ENCODE measurements at places on chromosomes 16 and 17.

- DNase-seq, result no peak
Measured at GRCh38 chr16:4501071-4501478, 24.9 kb downstream of the HMOX2 start.

DNA sequence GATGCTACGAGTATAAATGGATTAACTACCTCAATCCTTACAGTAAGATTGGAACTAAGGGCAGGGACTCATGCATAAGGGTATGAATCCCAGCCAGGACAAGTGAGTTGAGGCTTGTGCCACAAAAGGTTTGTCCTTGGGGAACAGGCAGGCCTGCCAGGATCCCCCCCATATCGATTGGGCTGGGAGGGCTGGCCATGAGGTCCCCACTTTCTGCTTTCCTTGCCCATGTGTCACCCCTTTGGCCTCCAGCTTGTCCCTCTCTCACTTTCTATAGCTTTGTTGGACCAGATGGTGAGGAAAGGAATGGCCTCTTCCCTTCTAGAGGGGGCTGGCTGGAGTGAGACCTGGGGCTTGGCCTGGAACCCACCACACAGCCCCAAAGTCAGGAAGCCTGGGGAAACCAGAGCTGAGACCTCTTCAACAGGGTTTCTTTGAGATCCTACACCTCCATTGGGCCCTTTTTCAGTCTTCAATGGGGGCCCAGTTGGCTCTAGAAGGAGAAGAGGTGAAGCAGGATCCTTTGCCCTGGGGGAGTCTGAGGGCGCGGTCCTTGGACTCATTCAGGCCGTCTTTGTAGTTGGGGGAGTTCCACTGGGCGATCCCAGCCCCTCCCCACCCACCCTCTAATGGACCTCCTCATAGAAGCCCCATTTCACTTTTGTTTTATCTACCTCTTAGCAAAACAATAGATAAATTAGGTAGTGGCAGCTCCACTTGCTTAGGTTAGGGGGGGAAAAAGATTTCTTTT, 57.3 kb downstream of the IGF2BP1 start:
- no peak for DNase-seq

DNA sequence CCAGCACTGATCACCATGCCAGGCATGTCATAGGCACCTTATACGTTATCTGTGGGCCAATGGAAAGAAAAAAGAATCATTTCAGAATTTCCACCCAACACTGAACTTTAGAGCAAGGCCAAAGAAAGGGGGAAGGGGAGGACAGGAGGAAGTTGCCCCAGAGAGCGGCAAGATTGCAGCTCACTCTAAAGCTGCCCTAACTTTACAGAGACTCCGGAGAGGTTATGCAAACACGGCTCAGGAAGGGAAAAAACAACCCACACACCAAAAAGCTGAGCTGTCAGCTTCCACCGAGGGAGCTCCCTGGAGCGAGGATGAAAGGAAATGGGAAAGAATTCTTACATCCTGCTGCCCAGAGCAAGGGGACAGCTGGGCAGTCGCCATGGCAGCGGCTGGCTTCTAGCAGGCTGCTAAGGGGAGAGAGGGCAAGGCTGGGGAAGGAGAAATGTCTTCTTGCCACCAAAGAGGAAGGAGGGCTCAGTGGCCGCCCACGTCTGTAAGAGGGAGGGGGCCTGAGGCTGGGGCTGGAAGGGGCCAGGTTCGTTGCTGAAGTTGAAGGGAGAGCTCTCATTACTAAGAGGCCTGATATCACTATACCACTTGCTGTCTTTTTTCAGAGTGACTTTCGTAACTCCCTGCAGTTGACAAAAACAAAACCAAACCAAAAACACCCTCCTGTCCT, 18.2 kb downstream of the COTL1 start:
- DNase-seq, result no peak

- DNase-seq, result no peak
Measured at GRCh38 chr17:37605081-37605480, 4.1 kb downstream of the SYNRG start.

DNA sequence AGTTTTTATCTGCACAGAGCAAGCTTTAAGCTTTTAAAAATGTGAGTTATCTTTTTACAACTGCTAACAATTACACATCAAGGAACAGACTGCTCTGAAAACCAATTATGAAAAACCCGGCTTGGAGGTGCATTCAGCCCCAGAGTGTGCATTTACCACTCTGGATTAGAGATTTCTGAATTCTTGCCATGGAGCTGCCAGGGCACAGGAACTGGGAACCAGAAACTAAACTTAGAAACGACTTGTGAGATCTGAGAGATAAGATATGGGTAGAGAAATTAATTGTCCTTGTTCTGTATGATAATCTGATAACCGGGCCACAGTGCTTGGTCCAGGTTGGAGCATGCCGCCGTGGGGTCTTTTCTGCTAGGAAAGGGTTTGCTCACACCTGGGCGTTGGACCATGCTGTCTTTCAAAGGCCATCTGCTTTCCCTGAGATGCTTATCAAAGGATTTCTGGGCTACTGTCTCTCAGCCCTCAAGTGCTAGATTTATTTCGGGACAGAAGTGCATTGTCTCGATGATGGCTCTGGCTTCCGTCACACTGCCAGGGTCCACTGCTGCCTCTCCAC, 210.0 kb downstream of the MAF start:
- DNase-seq, result no peak

DNA sequence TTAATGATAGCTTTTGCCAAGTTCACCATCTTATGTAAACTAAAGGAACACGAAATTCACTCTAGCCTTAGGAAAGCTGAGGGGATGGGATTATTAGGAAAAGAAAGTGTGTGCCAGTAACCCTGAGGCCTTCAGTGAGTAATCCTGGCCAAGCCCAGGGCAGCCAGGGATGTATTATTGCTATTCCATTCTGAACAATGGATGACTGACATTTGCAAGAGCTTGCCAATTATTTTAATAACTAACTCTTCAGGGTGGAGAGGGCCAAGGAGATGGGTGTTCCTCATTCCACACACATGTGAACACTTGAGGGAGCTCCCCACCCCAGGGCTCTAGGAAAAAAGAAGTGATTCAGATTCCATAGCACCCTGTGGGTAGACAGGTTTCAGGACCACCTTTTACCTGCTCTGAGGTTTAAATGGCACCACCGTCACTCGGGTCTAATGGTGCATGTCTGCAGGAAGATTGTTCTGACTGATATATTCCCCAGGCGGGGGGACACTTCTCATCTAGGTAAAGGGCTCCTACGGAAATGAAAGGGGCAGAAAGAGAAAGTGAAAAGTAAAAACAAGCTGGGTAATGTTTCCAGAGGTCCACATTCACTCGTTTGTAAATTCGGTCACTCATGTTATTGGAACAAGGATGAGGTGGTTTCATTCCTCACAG, 41.5 kb downstream of the TK2 start:
- DNase-seq, result no peak

- DNase-seq, result no peak
Measured at GRCh38 chr17:32267690-32268205, 2.1 kb downstream of the RHBDL3 start.

DNA sequence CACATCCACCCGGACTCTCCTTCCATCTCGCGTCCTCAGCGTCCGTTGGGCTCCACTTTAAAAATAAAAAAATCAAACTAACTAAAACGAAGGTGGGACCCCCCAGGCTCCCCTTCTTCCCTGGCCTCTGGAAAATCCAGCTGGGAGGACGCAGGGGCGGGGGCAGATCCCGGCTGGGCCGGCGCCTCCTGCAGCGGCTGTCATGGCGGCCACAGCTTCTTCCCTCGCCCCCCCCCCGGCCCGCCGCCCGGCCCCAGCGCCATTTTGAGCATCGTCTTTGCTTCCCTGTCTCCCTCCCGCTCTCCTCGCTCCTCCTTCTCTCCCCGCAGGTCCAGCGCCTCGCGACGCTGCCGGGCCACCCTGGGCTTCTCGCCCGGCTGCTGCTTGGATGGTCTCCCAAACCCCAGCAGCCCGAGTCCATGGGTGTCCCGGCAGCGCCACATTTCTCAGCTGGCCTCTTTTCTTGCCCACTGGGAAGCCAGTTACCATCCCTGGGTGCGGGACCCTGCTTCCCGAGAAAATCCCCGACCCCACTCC, 3.3 kb downstream of the HOXB2 start:
- no peak for DNase-seq

DNA sequence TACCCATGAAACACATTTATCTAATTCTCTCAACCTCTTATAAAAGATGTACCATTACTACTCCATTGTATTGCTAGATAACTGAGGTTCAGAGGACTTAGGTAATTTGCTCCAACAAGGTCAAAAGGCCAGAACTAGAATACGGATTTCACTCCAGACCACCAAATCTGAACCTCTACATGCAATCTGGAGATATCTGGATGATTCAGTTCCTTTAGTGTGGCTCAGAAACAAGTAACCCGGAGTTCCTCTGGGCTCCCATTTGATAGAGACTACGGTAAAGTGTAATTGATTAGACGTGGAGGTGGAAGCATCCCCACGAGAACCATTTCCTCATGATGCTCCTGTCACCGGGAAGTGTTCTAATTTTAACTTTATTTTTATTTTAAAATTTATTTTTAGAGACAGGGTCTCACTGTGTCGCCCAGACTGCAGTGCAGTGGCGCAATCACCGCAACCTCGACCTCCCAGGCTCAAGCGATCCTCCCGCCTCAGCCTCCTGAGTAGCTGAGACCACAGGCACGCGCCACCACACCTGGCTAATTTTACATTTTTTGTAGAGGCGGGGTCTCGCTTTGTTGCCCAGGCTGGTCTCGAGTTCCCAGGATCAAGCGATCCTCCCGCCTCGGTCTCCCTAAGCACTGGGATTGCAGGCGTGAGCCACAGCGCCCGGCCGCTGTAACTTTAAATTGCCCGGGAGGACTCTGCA, 608 bp upstream of the COX10 start:
- no peak for DNase-seq

GRCh38 chr16:11966173-11966572, 1.2 kb downstream of the TNFRSF17 start:
- no peak for DNase-seq

DNA sequence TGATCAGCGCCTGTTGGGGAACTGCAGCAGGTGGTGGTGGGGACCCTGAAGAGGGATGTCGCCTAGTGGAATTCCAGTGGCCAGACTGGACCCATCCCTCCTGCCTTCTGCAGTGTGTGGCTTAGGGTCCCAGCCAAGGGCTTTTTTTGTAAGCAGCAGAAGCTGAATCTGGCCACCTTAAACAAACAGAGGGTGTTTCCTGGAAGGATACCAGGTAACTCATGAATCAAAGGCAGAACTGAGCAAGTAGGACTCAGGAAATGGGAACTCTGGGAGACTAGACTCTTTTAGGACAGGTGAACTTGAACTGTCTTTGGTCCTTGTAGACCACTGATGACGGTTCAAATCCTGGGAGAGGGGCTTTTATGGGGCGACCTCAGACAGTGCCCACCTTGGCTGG, 124.0 kb downstream of the ABCC6 start:
- no peak for DNase-seq

- no peak for DNase-seq
Measured at GRCh38 chr16:84339766-84340165, 28.6 kb upstream of the ATP2C2 start.

DNA sequence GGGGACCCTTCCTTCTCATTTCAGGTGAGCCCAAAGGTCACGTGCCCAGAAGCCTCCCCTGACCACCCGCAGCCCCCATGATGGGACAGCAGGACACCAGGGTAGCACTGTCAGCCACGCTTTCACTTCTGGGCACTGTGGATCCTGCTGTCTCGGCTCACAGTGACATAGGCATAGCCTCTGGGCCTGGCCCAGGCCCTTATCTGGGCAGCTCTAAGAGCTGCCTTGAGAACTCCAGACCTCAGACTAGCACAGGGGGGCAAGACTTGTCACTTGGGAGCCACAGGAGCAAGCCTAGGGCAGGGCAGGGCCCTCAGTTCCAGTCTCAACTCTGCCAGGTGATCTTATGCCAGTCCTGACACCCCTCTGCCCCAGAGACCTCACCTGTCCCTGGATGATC, 4.7 kb downstream of the NATD1 start:
- no peak for DNase-seq

DNA sequence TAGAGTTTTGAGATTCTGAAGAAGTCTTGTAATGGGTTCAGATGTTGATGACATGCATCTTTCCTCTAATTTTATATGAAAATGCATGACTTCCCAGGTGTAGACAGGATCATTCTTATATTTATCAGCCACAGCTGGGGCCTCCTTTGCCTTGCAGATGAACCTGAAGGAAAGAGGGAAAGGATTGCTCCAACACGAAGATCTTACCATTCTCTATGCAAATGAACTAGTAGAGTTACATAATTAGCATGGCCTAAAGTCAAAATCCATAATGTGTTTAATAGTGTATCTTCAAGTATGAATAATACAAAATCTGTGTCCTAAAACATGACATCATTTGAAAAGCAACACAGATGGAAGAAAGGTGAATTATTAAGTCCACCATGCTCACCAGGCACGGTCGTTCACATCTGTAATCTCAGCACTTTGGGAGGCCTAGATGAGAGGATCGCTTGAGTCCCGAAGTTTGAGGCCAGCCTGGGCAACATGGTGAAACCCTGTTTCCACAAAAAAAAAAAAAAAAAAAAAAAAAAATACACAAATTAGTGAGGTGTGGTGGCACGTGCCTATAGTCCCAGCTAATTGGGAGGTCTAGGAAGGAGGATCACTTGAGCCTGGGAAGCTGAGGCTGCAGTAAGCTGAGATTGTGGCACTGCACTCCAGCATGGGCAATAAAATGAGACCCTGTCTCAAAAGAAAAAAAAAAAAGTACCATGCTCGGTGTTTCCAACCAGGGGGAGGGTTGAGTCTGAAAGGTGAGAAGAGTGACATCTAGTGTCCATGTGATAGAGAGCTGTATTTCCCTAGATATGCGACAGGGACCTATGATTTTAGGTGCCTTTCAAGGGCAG, 6.3 kb downstream of the VWA3A start:
- no peak for DNase-seq

DNA sequence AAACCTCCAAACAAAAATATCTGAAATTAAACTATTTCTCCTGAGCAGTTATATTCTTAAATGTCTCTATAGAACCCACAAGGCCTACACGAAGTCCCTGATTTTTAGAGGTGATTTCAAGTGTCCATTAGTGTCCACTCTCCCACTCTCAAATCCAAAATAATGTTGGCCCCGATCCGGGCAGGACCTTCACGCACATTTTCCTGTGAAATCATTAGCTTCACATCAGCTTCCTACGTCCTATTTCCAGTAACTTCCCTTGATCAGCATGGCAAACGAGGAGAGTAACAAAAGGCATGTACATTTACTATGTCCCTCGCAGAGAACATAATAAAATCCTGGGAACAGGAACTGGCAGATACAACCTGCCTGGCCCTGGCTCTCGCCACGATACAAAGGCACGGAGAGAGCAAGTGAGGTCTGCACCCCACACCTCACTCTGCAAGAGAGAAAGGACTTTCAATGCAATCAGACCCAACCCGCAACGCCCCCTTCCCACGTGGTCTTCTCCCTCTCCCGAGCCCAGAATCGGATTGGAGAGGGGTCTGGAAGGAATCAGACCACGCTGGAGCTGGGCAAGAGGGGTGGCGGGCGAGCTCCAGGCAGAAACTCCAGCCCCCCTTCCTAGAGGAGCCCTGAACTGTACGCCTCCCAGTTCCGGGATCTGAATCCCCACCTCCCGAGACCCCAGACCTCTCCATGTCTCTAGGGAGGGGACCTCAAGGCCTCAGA, 17.5 kb upstream of the C17orf78 start:
- peak; percentile 28 for DNase-seq

GRCh38 chr17:17325228-17325627, 22.1 kb downstream of the NT5M start:
- DNase-seq, result no peak
